ENCODE measurements at places on chromosomes 5 and 9.

DNA sequence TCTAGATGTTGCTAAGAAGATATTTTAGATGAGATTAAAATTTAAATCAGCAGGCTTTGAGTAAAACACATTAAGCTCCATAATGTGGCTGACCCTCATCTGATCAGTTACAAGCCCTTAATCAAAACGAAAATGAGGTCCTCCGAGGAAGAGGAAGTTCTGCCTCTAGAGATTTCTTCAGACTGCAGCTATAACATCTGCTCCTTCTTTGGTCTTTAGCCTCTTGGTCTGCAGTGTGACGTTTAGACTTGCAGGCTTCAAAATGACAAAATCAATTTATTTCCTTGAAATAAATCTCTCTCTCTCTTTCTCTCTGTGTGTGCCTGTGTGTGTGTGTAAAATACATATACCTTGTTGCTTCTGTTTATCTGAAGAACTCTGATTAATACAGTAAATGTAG is 1429.8 kb upstream of the CDH9 start:
- no peak for DNase-seq

DNA sequence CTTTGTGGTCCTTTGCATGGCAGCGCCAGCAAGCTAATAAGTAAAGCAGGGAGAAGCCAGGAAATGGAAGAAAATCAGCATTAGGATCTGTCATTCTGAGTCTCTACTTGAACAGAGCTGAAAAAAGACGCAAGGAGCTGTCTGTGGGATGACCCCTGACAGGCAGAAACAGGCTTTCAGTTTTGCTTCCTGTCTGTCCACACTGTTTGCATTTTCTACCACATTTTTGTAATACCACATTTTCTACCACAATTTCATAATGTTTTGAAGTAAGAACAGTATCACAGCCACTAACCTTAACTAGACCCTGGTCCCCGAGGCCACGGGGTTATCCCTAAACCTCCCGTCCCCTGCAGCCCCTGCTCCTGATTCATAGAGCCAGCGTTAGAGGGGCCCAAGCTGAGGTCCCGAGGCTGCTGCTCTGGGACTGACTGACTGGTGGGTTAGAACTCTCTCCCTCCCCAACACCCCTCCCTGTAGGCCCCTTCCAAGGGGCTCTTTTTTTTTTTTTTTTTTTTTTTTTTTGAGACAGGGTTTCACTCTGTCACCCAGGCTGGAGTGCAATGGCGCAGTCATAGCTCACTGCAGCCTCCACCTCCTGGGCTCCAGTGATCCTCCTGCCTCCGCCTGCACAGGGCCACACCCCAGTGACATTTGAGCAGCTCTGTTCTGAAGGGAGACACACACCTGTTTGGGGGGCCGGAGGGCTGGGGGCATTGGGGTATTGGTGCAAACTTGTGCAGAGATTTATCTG is 4.0 kb upstream of the CLIC3 start:
- DNase-seq, result no peak

GRCh38 chr9:83629433-83630104 is 6.6 kb downstream of the IDNK start:
- no peak for DNase-seq

DNA sequence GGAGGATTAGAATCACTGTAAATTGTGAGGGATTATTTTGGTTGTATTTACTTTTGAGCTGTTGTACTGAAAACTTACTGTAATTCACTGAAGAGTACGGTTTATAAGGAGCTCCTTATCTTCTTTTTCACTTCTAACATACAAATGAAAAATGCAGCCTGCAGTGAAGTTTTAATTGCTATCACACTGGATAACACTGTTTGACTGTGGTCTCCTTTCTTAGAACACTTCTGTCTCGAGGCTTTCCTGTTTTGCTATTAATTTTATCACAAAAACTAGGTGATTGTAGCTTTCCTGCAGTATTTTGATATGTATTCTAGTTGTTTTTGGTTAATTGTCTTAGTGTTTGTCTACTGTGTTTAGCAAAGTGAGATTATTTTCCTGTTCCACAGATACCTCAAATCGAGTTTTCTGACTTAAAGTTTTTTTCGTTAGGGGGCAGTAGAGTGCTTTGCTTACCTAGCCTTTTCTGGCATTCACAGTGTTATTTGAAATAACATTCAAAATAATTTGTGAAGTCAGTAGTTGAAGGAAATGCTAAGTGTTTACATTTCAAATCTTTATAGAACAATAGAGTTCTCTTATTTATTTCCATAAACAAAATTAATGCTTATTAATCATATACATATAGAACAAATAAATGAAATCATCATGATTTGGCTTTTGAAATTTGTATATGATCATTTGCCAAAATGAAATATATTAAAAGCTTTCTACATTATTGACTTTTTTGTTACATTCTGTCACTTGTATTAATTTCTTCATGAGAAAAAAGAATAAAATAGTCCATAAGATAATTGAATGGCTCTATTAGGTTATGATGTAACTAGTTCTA is 52.9 kb downstream of the COMMD10 start:
- peak; percentile 28 for DNase-seq

GRCh38 chr5:78843436-78843835 is 141.7 kb downstream of the ARSB start:
- DNase-seq, result no peak

DNA sequence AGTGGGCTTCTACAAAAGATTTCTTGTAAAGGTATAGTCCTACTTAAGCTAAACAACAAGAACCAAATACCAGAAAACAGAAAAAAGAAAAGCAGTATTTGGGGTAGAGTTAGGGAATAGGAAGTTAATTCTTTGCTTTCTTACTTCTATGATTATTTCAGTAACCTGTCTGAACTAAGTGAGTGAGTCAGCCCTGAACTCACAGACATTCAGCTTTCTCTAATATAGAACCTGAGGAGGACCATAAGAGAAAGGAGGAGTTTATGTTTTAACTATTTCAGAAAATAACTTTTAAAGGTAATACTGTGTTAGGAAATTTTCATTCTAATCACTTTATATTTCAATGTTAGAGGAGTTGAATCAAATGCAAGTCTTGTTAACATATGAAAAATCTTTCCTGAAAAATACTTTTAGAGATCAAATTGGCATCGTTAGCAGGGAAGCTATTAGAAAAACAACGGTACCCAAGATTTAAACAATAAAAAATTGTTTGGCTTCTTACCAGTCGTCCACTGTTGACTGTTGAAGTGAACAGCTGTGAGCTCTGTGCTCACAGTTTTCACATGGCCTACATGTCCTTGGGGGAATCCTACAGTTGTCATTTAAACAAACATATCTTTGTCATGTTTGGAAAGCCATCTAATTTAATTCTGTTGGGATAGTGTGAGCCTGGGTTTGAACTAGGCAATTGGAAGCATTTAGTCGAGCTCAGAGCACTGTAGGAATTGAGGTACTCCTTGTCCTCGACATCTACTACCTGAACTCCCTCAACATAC is 19.9 kb upstream of the ZFAND5 start:
- DNase-seq, result no peak

DNA sequence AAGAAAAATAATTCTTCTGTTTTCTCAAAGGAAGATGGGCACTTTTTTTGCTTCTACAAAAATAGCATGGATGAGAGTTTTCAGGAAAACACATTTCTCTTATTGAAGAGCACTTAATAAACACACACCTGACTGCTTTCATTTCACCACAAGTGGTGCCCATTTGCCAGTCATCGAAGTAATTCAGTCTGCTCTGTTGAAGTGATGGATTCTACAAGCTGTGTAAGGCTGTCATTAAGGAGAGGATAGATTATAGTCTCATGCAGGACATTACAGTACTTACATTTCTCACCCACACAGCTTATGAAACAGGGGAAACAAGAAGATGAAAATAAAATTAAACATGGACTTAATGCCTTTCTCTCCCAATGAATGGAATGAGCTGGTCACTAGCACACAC is 165.2 kb downstream of the NR2F1-AS1 start:
- DNase-seq, result peak; percentile 76

GRCh38 chr9:129071526-129072126 is 9.3 kb upstream of the DOLPP1 start:
- DNase-seq, result no peak

DNA sequence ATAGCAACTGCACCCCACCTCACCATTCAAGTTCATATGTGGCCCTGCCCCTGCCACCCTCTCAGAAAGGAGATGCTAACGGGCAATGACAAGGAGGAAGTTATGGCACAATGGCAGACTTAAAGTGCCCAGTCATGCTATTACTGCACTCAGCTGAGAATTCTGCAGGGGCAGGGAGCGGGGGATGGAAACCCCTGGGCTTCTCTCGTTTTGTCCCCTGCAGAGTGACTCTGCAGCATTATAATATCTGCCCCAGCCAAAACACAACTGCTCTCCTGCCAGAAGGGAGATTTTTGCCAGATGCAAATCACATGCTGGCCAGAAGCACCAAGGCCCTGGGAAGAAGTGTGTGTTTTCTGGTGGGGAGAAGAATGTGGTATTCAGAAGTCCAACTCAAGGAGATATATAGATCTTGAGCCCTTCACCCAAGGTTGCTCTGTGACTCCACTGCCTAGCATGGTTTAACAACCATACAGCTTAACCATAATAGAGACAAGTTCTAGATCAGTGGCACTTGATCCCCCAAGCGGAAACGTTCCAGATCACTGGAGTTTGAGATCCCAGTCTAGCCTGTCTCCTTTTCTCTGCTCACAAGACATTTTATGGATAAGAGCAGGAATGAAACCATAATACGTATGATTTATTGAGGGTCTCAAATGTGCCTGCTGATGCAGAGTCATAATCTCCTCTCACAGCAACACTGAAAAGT is 207.0 kb upstream of the MAP3K1 start:
- no peak for DNase-seq

GRCh38 chr5:28808967-28809810 is 1770.8 kb upstream of the CDH9 start:
- no peak for DNase-seq

- DNase-seq, result no peak
Measured at GRCh38 chr5:6273090-6273735, 105.1 kb downstream of the MED10 start.

- DNase-seq, result no peak
Measured at GRCh38 chr5:140007311-140007710, 35.8 kb downstream of the NRG2 start.

GRCh38 chr9:35813434-35814105 is 1.3 kb downstream of the HINT2 start:
- DNase-seq, result no peak

DNA sequence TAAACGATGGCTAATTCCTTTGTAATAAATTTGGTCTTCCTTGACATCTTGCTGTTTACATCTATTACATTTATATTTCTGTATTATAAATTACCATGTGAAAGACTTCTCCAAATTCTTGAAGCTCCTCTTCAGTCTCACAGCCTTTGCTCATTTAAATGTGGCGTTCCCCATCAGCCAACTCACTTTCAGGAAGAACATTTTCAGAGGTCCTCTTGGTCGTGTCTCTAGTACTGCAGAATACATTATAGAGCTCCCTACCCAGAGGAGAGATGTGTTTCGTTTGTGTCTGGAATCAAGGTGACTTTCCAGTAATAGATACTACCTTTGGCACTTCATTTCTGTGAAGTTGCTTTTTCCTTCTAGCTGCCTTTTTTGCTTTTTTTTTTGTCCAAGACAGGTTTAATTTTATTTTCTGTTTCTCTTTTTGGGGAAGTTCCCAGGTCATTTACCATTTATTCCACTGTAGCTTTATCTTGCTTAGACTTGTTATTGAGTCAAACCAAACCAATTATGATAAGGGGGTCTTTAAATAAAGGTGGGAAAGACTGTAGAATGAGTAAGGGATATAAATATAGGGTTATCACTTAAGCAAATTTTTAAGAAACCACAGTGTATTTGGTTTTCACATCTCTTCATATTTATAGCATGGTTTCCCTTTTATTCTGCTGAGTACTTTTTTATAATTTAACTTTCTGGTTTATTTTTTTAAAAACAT is 12.8 kb downstream of the UBE2B start:
- DNase-seq, result no peak

GRCh38 chr5:92401-93220 is 643 bp downstream of the PLEKHG4B start:
- no peak for DNase-seq

Data from DMS79 (cell line).